ENCODE measurements at places on chromosomes 6 and 20. TPM values are rescaled to one million over a fixed set of nuclear protein-coding genes. Genes with fewer than 3 reads are reported as not detected.

GRCh38 chr6:87897663-87898062, 150.0 kb upstream of the SPACA1 start:
- DNase-seq = no peak

GRCh38 chr6:145836772-145837171, 22.2 kb upstream of the FBXO30 start:
- DNase-seq = no peak

GRCh38 chr6:168376120-168376519, 56.5 kb upstream of the DACT2 start:
- DNase-seq = no peak

DNA sequence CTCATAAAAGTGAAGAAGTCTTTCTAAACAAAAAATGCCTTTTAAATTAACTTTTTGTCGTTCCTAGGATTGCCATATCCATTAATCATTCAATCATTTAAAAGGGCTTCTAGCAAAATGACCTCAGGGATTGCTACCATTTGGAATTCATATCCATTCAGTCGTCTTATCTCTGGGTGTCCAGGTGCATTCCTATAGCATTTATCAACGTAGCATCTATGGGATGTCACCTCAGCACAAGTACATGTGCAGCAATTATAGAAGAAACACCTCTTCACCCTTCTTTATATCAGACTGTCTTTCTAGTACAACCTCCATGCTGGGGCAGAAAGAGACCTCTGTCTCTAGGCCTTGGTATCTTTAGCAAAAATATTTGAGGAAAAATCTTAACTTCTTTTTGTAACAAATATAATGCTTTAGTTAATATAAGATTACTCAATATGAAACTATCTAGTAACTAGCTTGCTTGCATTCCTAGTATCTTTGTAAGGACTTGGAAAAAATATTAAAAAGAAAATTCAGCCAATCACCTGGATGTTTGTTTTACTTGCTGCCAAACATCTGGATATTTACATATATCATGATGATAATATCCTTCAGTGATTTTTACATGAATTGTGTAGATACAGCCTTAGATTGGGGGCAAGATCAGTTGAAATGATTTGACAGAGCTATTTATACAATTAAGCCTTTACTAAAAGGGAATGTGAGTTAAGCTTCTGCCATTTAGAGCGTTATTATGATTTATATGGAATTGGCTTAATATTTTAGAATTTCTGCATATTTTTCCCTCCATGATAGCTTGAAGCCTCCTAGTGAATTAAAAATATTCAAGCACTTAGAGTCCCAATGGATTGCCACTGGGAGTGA, 356.8 kb downstream of the HDGFL1 start:
- DNase-seq = no peak

Gene SIRPA
- 35.6 TPM for total RNA-seq

Gene LPA
- total RNA-seq = not detected

Gene ADGRF5
- total RNA-seq = 502 TPM
